ENCODE measurements at places on chromosomes 2 and 18.
A peak's percentile ranks its signal among the peaks of the same experiment; 100 is the strongest.

DNA sequence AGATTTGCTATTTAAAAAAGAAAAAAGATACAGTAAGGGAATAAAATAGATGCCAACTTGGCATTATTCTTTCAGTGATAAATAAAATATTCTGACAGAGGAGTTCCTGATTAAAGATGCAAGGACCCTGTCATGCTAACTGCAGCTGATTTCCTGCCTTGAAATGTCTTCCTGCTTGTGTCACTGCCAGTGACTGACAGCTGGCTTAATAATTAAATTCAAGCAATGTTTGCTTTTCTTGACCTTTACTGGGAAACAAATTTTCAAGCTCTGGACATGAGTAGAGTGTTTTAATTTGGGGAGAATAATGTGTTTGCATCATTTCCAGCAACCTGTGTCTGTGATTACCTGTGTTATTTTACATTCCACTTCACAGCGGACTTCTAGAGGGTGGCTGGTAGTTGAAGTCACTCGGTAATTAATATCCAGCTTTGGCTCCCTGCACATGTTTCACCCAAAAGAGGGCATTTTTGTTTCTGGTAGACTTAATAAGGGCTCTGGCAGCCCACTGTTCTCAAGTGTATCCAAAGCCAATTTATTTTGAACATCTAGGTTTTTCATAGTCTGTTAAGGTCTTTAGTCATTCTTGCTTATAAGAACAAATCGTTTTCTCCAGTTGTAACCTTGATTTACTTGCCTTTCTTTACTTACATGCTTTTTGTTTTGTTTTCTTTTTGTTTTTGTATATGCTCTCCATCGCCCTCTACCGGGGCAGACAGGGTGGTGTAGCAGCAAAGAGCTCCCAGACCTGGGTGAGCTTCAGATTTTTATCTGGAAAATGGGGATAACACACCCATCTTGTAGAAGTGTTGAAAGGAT lies 48.5 kb upstream of the PROKR1 start:
- peak; percentile 61 for DNase-seq

- no peak for DNase-seq
These were observed 101.9 kb downstream of the THADA start for GRCh38 chr2:43493954-43494353.

GRCh38 chr18:8801263-8801901 lies 96.0 kb downstream of the MTCL1 start:
- DNase-seq = peak; percentile 83

- peak; percentile 20 for DNase-seq
These were observed 2.9 kb upstream of the C2orf80 start for GRCh38 chr2:208192611-208193236.

DNA sequence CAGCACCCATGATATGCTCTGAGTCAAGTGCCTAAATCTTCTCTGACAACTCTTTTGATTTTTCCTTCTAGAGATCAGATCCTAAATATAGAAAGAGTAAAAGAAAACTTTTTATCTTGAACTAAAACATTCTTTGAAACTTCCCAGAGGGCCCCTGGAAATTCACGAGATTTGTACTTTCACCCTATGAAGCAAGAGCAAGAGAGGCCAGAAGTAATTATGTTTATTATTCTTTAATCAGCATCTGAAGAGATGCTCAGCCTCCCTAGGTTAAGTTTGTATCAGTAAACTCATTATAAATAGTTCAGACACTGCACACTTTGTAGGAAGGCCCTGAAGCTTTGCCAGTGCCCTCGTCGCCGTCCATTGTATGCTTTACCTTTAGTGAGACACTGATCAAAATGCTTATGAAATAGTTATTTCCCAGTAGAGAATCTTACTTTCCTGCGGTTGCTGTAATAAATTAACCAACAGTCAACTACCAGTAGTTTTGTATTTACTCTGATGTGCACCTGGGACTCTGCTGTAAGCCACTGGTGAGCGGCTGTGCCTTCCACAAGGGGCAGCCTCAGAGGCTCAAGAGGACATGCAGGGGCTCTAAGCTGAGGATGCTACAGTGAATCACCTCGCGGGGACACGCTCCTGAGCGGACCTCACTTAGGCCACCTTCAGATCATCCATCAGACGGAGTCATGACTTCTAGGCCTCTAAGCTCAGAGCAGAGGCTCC lies 71.9 kb downstream of the BIN1 start:
- no peak for DNase-seq

All from astrocyte of the hippocampus (primary cell).